PC-3 (cell line): ENCODE measurements at places on chromosomes 7 and 10. TPM values are rescaled to one million over a fixed set of nuclear protein-coding genes. Genes with fewer than 3 reads are reported as not detected.

DNA sequence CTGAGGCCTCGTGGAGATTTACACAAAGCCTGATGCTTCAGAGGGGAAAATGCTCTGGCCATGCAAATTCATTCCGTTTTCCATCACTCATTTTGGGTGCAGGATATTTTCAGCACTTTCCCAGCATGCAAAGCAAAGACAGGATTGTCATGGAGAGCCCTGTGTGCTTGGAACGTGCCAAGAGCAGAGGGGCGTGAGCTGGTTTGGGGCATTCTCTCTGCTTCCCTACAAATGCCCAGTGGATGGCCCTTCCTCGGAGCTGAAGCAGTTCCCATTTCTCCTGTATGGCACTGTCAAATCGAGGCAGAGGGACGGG lies 164.1 kb downstream of the PRKAG2 start:
- DNase-seq = no peak

GRCh38 chr10:131746785-131747184 lies 154.0 kb upstream of the PPP2R2D start:
- DNase-seq = no peak

DNA sequence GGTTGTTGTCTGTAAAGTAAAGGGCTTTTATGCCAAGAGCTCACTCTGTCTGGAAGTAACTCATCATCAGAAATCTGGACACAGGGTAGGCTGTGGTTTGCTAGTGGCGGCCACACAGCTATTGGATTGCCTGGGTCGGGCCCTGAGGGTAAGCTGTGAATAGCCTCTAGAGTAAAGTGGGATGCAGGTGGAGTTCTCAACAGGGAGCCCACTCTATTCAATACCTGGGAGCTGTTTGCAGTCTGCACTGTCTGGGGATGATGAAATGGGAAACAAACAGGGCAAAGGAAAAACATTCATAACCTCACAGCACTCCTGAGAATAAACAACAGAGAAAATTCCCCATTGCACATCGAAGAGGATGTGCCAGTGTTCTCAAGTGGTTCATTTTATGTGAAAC lies 582.6 kb downstream of the CALN1 start:
- DNase-seq = no peak

- DNase-seq = no peak
These were observed 6.2 kb downstream of the PRKG1 start for GRCh38 chr10:51080311-51081006.

- no peak for DNase-seq
These were observed 176.4 kb downstream of the CCDC71L start for GRCh38 chr7:106484562-106484961.

DNA sequence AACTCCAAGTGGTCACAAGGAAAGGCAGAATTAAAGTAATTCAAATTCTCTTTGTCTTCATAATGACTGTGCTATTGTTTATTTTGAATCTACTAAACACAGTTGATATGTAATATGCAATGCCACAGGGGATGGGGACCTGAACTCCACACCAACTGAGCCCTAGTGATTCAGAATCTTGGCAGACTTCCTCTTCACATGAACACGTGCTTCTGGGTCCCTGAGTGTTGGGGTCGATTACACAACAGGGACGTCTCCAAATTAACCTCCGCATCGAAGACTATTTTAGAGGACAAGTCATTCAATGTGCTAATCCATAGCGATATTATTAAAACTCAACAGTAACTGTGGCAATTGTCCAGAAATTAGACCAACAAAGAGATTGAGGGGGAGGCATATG lies 95.3 kb upstream of the CARD11 start:
- DNase-seq = no peak

DNA sequence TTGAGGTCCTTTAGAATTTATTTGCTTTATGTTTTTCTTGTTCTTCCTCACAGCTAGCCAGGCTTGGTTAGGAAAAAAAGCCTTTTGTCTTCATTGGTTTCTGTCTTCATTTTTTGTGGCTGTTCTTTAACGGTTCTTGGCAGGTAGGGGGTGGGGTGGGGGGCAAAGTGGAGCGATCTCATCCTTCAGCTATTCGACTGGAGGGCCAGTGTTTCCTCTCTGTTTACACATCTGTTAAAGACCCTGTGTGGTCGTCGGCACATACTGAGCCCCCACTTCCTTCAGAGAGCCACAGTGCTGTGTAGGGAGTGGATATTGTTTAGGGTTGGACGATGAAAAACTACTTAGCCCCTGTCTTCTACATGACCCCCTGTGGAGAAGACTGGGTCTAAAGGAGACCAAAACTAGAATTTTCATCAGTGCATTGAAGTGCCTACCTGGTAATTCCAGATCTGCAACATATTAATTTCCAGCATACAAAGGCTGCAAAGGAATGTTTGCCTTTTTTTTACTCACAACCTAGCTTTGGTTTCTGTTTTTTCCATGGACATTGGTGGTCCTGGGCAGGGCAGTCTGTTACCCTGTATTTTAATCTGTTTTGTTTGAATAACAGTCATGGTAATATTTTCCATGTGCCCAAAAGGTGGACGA lies 29.0 kb downstream of the PRPF18 start:
- DNase-seq = no peak

DNA sequence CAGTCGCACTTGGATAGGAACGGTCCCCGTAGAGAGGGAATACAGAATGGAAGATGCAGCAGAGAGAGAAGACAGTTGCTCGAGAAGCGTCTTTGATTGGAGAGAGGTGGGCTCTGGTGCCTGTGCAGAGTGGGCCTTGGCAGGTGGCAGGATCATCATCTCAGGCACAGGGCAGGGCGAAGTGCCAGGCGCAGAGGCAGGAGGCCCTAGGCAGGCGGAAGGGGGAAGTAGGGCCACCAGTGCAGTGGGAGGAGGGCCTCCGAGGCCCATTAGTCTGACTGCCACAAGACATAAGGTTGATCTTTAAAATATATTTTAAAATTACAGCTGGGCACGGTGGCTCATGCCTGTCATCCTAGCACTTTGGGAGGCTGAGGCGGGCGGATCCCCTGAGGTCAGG lies 10.1 kb downstream of the CARD11 start:
- no peak for DNase-seq

The GRID2IP gene
- not detected in 2 replicates for total RNA-seq

The ACBD7 gene
- total RNA-seq = 3.3 and 5.4 TPM in 2 replicates

DNA sequence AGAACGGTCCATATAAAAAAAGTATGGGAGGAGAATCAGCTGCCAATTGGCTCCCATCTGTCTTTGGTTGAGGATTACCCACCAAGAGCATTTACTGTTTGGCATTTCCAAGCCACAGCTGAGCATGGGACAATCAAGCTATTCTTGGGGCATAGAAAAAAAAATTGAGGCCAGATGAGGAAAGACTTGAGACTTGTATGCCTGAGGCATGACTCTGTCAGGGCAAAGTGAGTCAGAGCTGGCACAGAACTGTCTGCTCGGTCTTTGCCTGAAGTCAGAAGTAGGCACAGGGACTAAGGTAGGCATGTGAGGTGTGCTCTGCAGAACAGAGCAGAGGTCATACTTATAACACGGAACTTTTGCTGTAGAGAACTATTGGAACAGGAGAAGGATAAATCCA lies 126.5 kb upstream of the CHRM2 start:
- peak; percentile 13 for DNase-seq

The SLC18A2 gene
- total RNA-seq = not detected in 2 replicates

GRCh38 chr7:138565451-138566114 lies 105.5 kb downstream of the TRIM24 start:
- DNase-seq = no peak

GRCh38 chr7:155511702-155511996 lies 34.7 kb downstream of the CNPY1 start:
- DNase-seq = no peak

- DNase-seq = peak; percentile 83
These were observed 6.8 kb upstream of the ANKRD22 start for GRCh38 chr10:88858491-88858890.

GRCh38 chr10:129754211-129755050 lies 209.6 kb downstream of the EBF3 start:
- no peak for DNase-seq

The C1QL3 gene
- total RNA-seq = 0.12 TPM in 1 of 2 replicates, not detected in the other

GRCh38 chr7:39332142-39332541 lies 234.1 kb upstream of the YAE1 start:
- DNase-seq = no peak
